Stimulated activated CD8-positive, alpha-beta memory T cell treated with anti-CD3 and anti-CD28 coated beads, Interleukin-2, amount 100 ng/mL, for 48 hours (primary cell): ENCODE measurements at places on chromosomes 3 and 15.

DNA sequence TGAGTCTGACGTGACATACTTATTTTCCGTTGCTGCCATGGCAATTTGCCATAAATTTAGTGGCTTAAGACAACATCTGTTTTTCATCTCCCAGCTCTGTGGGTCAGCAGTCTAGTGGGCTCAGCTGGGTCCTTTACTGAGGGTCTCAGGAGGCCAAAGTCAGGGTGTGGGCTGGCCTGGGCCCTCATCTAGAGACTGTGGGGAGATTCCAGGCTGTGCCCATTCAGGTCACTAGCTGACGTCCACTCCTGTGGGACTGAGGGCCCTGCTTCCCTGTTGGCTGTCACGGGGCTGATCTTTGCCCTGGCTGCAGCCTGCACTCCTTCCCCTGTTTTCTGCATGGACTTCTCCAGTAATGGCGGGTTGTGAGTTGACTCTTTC is 19.1 kb downstream of the FGD5 start:
- DNase-seq, result no peak

DNA sequence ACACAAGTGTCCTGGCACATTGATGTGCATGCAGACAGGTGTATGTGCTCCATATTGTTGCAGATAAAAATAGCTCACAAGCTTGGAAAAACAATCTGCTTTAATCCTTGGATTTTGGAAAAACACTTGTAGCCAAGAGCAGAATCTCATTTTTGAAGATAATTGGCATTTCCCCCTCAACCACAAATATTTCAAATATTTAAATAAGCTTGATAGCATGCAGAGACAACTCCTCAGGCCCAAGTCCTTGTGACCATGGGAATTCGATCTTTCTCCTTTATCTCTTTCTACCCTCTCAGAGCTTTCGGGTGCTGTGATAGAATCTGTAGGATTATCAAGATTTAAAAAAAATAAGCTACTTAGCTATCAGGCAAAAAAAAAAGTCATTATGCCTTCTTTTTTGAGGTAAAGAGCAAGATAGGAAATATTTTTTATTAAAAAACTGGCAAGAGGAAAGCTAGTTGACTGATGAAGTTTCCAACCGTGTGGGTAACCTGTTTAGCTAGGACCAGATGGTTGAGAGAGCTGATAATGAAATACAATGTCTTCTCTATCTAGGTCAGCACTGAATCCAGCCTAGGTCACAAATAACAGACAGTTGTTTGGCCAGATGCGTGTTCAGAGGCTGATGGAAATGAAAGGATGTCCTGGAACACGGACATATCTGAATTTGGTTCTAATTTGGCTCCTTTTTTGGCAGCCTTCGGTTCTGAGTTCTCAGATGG is 54.9 kb upstream of the SNRK start:
- DNase-seq, result no peak

- no peak for DNase-seq
Measured at GRCh38 chr3:133872161-133872560, 23.5 kb downstream of the RAB6B start.

- no peak for DNase-seq
Measured at GRCh38 chr3:27224197-27224596, 145.0 kb downstream of the NEK10 start.

DNA sequence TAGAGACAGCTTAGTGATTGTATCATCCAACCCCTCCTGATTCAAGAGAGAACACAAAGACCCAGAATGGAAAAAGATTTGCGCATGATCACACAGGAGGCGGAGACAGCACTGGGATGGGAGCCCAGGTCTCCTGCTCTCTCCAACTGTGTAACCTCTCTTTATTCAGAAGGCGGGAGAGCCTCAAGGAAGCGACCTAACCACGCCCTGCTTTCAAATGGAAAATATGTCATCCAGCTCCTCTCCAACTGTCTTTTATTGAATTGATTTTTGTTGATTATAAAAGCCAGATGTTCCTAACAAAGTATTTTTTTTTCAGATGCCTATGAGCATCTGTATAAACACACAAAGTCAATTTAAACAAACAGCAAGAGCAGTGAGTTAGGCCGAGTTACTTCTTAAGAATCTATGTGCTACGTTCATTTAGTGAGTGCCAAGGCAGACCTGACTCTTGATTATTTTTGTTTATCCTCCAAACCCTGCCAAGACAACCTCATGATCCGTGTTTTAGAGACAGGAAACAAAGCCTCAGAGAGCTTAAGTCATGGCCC is 74.5 kb downstream of the BFSP2 start:
- DNase-seq, result no peak

GRCh38 chr3:141114816-141115460 is 63.8 kb downstream of the SPSB4 start:
- DNase-seq, result no peak

DNA sequence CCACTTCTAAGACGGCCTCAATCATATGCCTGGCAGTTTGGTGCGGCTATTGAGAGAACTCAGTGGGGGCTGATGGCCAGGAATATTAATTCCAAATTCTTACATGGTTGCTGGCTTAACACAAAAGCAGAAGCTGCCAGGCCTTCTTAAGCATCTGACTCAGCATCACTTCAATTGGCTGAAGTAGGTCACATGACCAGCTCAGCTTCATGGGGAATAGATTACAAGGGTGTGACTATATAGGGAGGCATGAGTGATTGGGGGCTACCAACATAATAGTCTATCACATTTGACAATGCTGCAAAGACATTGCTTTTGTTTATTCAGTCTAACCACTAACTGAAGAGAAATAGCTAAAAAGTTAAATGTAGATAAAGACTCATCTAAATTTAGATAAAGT is 101.6 kb upstream of the ANKRD28 start:
- no peak for DNase-seq

DNA sequence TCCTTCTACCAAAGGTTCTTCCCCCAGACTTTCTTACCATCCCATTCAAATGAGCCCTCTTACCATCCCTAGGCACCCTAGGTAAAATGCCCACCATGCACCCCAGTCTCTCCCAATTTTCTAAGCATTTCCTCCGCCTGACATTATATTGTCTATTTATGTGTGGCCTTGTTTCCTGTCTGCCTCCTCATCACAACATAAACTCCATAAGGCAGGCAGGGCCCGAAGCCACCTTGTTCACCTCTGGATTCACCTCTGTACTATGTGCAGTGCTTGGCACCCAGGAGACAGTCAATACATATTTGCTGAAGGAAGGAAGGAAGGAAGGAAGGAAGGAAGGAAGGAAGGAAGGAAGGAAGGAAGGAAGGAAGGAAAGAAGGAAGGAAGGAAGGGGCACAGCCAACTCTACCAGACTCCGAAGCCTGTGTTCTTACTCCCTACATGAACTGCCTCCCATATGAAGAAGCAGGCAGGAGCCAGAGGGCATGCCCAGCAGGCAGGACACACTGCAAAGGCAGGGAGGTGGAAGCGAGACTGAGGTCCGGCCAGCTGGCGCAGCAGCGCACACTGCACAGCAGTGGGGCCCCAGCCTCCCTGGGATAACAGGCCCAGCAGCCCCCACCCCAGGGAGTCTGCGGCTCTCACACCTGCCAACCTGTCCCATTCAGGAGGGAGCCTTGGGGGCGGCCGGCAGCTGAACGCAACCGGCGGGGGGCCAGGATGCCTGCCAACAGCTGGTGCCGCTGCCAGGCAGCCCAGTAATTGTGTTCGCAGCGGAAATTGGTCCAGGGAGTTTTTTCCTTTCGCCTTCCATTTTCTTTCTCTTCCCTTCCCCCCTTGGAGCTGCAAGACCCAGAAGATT is 106.0 kb upstream of the LINGO1 start:
- DNase-seq, result no peak

- no peak for DNase-seq
Measured at GRCh38 chr3:107421170-107421792, 44.0 kb downstream of the CCDC54 start.

DNA sequence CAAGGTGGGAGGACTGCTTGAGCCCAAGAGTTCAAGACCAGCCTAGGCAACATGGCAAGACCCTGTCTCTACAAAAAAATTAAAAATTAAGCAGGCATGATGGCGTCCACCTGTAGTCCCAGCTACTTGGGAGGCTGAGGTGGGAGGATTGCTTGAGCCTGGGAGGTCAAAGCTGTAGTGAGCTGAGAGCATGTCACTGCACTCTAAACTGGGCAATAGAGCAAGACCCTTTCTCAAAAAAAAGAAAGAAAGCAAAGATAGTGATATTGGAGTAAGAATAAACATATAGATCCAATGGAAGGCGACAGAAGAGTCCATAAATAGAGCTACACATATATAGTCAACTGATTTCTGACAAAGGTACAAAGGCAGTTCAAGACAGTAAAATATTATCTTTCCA is 21.3 kb upstream of the ANKRD28 start:
- DNase-seq, result no peak

DNA sequence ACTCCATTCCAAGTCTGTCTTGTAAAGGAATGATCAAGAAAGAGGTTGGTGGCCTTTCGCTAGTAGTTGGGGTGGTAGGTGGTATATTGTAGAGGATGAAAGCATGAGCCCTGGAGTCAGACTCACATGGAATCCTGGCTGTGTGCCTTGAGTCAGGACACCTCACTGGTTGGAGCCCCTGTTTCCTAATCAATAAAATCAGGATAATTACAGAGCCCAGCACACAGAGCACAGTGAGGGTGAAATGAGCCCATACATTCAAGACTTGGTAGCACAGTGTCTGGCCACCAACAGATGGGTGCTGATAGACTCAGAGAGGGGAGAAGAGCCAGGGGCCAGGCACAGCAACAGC is 95.1 kb upstream of the MYZAP start:
- DNase-seq, result no peak

DNA sequence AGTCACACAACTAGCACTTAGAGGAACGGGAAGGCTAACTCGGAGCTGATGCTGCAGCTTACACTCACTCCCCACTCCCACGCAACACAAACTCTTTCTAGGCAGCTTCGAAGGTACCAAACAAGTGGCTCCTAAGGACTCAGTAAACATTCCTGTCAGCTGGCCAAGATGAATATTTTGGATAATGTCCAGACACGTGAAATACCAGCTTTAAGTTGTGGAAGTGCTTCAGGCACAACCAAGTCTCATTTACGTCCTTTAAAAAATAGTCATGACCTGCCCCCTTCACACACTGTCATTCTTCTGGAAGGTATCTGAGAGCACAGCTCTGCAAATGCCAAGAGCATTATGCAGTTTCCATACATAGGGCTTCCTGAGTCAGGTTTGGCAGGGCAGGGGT is 1005.9 kb upstream of the CFAP20DC start:
- DNase-seq, result no peak

DNA sequence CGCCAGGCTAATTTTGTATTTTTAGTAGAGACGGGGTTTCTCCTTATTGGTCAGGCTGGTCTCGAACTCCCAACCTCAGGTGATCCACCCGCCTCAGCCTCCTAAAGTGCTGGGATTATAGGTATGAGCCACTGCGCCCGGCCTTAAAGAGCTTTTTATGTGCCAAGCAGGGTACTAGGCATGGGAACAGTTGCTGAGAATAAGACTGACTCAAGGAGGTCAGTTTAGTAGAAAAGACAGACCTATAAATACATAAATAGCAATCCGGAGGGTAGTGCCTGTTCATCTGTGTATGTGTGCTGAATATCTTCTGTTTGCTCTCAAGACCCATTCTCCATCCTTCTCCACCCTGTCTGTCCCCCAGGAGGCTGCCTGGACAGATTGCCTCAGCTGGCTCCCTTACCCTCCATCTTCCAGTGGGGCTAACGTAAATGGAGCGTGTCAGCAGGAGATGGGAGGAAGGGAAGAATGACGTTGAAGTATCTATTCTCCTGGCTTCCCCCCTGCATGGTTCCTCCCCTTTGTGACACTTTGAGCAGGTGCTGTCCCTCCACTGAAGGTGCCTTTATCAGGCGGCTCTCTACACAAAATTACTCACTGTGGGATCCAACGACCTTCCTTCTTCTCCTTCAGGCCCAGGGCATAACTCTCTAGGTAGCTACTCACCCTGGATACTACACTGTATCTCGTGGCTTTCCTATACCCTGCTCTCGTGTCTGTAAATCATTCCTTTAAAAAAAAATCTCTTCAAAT is 31.1 kb downstream of the FBXO40 start:
- DNase-seq, result no peak

DNA sequence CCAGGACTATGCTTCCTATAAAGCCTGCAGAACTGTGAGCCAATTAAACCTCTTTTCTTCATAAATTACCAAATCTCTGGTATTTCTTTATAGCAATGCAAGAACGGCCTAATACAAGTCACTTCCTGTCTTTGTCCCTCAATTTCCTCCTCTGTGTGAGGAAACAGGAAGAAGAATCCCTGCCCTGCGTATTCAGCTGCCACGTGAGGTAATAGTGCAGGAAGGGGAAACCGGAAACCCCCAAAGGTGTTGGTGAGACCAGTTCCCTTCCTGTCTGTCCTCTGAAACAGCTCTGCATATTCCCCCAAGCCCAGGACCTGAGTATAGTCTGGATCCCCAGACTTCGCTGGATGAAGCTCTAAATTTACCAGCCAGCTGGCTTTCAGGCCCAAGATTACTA is 18.1 kb upstream of the PTPN23 start:
- no peak for DNase-seq

- no peak for DNase-seq
Measured at GRCh38 chr15:70324001-70324974, 226.6 kb upstream of the TLE3 start.

DNA sequence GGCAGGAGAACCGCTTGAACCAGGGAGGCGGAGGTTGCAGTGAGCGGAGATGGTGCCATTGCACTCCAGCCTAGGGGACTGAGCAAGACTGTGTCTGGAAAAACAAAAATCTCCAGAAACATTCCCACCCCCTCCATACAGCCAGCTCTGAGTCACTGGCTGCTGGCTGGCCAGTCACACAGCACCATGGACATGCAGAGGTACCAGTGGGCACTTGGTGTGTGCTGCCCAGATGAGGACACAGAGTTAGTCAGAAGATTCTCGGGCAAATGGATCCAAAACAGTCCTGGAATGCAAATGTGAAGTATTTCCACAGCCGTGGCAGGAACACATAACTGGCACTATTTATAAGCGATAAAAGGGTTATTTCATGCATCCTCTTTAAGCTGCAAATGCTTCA is 44.6 kb downstream of the BDH1 start:
- no peak for DNase-seq

DNA sequence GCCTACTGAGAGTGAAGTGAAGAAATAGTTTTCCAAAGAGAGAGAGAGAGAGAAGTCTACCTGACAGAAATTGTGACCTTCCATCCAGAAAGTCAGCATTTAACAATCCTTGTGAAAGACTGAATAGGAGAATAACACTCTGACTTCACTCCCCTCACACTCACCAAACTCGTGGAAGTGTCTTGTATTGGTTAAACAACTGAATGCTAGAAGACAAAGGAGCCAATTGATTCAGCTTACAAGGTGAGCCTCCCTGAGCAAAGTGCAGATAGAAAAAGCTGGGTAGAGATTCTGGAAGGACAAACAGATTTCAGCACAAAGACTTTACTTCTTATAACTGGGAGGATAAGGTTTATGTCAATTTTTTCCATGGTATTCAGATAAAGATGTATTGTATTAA is 40.8 kb upstream of the OSTN start:
- DNase-seq, result no peak

- DNase-seq, result no peak
Measured at GRCh38 chr3:186277268-186277909, 84.6 kb downstream of the DGKG start.

- DNase-seq, result no peak
Measured at GRCh38 chr3:187941135-187941847, 196.0 kb upstream of the BCL6 start.
